ENCODE measurements at places on chromosomes 16 and 17. TPM values are rescaled to one million over a fixed set of nuclear protein-coding genes. Genes with fewer than 3 reads are reported as not detected.

The SLC12A3 gene
- total RNA-seq = 5.4 TPM

The P2RX5 gene
- 8.4 TPM for total RNA-seq

The SLC35G6 gene
- not detected for total RNA-seq

The ST6GALNAC1 gene
- 0.31 TPM for total RNA-seq

The FBXO39 gene
- total RNA-seq = not detected

The KRT25 gene
- not detected for total RNA-seq

The CCDC154 gene
- total RNA-seq = 2.8 TPM

The CDR2L gene
- 29.3 TPM for total RNA-seq

The CPHXL2 gene
- not detected for total RNA-seq

The PFAS gene
- 49.5 TPM for total RNA-seq

The LGALS9B gene
- not detected for total RNA-seq

The MYH11 gene
- total RNA-seq = 175 TPM

The RNF151 gene
- total RNA-seq = not detected

The LHX1 gene
- total RNA-seq = 18.4 TPM

The CARHSP1 gene
- 134 TPM for total RNA-seq

The TLCD2 gene
- 6.2 TPM for total RNA-seq

The SCNN1B gene
- 7.8 TPM for total RNA-seq

The HOXB7 gene
- total RNA-seq = 45.4 TPM

The TMEM235 gene
- not detected for total RNA-seq

The TNFSF13 gene
- total RNA-seq = 99.2 TPM

The CCL1 gene
- not detected for total RNA-seq

All from kidney (tissue), 22 donors.